ENCODE measurements at places on chromosomes 6 and 20.

DNA sequence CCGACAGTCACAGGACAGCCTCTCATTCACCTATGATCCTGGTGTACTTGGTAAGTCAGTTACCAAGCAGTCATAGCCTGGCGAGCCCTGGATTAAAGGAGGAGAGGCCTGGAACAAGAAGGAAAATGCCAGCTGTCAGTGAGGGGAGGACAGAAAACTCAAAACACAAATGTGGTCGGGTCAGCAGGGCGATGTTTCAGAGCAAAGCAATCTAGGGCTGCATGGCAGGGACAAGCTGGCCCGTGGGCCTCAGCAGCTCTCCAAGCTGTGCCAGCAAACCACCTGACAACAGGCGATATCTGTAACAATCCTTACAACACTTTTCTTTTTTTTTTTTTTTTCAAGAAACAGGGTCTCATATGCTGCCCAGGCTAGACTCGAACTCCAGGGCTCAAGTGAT lies 40.3 kb downstream of the MGME1 start:
- no peak for DNase-seq

DNA sequence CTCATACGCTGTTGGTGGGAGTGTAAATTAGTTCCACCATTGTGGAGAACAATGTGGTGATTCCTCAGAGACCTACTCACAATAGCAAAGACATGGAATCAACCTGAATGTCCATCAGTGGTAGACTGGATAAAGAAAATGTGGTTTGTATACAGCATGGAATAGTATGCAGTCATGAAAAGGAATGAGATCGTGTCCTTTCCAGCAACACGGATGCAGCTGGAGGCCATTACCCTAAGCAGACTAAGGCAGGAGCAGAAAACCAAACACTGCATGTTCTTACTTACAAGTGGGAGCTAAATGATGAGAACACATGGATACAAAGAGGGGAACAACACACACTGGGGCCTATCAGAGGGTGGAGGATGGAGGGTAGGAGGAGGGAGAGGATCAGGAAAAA lies 54.6 kb downstream of the SYNJ2 start:
- no peak for DNase-seq

- DNase-seq = no peak
Observed at GRCh38 chr20:12722091-12722490, 286.7 kb upstream of the SPTLC3 start.

GRCh38 chr20:6582449-6582848 lies 185.0 kb upstream of the BMP2 start:
- DNase-seq = no peak

- no peak for DNase-seq
Observed at GRCh38 chr6:11198663-11199603, 33.5 kb downstream of the NEDD9 start.

DNA sequence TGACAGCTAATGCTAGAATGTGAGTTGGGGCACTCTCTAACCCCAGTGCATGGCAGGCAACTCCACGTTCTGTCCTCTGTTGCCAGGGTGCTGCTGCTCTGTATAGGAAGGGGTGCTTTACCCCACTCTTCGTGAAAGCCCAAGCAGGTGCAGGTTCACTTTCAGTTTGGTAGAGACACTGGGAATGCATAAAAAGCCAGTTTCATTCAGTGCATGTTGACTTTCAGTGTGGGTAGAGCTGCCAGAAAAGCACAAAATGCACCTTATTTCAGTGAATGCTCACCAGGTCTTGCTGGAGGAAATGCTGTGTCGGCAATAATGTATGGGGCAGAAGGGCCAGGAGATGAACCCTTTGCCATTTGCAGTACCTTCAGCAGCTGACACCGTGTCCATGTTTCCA lies 62.1 kb upstream of the ADGRB3 start:
- no peak for DNase-seq

- no peak for DNase-seq
Observed at GRCh38 chr6:39243809-39244208, 14.5 kb upstream of the KCNK5 start.

- no peak for DNase-seq
Observed at GRCh38 chr6:82178077-82178758, 69.3 kb downstream of the IBTK start.

GRCh38 chr6:142697922-142698321 lies 247.1 kb downstream of the HIVEP2 start:
- DNase-seq = no peak

DNA sequence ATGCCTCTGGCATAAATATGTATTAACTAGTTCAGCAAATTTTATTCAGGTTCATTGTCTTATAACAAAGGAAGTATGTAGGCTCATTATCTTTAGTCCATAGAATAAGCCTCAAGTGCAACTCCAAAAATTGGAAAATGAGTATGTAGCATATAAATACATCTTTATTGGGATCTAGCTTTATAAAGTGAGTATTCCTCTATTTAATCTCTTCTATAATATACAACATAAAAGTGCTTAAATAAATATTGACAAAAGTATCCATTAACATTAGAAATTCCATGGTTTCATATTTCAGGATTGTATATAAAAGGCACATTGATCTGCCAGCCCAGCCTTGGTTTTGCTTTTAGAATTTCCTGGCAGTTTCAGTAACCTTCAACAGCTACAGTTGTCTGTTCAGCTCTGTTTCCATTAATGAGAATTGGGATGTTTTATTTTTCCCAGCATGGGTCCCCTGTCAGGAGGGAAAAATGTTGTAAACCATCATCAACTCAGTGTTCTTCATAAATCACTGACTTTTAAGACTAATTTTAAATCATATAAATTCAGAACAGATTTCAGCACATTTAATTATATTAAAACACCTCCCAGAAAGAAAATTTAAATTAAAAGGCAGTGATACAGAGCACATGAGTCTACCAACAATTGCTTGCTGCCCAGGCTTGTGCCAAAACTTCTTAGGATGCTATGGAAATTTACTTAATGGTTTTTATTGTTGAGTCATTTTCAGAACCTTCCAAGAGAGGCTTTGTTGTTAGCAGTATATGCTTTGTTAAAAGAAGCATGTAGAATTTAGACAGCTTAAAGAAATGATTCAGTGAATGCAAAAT lies 119.7 kb downstream of the ADGRG6 start:
- DNase-seq = no peak

DNA sequence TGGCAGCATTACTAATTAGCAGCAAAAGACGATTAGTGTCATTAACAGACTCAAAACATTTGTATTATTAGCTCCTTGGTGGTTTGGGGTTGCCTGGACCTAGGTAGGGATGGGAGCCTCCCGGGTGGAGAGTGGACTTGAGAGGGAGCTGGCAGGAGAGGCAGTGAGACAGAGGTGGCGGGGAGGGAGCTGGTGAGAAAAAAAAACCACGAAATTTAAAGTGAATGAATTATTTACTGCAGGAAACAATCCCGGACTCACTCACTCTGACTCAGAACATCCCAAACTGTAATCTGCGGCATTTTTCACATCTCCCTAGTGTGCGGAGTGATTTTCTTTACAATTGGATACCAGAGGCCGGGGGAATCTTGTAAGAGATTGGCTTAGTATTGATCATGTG lies 14.3 kb upstream of the CDH22 start:
- DNase-seq = no peak

GRCh38 chr6:28737750-28738395 lies 185.9 kb downstream of the TRIM27 start:
- no peak for DNase-seq

- DNase-seq = no peak
Observed at GRCh38 chr6:26053992-26054780, 33.0 kb upstream of the HFE start.
